Fibroblast of the aortic adventitia (primary cell): ENCODE measurements at places on chromosomes 16 and 17. TPM values are rescaled to one million over a fixed set of nuclear protein-coding genes. Genes with fewer than 3 reads are reported as not detected.

DNA sequence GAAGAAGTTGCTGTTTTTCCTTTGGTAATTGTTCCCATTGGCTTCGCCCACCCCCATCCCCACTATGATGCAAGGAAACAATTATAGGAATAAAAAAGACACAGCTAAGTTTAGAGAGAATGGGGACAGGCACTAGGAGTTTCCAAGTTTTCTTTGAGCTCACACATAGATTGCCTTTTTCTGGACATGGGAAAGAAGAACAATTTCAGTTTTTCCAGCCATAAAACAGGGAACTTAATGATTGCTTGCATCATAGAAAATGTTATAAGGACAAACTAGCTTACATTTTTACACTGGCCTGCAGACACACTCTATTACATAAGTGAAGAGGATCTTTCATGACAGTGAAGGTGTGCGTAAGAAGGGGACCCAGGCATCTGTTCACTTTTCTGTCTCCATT lies 142.3 kb upstream of the ZFHX3 start:
- no peak for DNase-seq

DNA sequence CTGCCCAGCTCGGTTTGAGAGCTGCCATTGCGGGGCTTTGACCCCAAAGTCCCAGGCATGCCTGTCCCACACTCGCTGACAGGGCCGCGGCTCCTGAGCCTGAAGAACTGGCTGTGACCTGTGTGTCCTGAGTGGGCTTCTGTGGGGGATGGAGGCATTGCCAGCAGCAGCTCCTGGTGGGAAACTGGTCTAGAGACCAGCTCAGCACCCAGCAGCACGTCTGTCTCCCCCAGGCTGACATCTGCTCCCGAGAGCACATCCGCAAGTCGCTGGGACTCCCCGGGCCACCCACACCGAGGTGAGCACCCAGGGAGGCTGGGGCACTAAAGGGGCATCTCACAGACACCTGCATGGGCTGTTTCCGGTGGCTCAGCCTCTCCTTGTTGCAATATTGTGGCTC lies 13.4 kb downstream of the ENDOV start:
- no peak for DNase-seq

- peak; percentile 49 for DNase-seq
Measured at GRCh38 chr17:19398301-19399181, 11.6 kb upstream of the MFAP4 start.

DNA sequence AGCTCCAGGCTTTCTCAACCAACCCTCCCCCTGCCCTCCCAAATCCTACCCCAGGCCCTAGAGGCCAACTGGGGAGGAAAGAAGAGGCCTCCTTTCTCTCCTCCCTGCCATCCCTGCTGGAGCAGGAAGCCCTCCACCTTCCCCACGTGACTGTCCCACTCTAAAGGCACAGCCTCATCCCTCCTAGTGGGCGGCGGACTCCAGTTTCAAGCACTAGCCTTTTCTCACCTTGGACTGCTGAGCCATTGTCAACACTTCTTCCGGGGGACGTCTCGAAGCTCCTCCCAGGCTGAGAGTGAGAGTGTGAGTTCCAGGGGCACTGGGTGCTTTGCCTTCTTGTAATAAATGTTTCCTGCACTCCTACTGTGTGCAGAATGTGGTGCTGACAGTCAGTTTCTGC lies 21.4 kb upstream of the IRX6 start:
- no peak for DNase-seq

DNA sequence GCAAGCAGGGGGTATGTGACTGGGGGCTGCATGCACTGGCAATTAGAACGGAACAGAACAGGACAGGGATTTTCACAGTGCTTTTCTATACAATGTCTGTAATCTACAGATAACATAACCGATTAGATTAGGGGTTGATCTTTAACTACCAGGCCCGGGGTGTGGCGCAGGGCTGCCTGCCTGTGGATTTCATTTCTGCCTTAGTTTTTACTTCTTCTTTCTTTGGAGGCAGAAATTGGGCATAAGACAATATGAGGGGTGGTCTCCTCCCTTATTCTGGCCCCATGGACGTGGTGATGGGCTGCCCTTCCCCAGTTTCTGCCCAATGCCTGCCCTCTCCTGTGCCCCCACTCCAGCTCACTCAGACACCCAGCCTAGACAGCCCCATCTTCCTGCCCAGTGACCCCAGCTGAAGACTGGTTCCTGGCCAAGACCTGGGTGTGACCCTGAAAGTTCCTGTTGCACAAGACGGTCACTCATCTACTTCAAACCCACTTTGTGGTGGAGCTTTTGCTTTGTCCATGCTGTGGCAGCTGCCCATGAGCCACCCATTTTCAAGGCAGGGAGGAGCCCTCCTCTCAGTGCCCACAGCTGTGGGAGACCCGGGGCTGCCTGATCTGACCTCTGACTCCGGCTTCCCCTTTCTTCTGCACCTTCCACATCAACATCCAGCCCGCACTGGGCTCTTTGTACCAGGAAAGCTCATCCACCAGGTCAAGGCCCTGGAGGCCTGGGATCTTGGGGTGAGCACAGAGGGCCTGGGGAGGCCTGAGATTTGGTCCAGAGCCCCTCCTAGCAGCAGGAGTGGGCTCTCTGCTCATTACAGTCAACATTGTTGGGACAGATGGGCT lies 18.6 kb downstream of the ALOX12B start:
- DNase-seq, result no peak

- DNase-seq, result no peak
Measured at GRCh38 chr16:49453021-49453420, 79.4 kb downstream of the C16orf78 start.

GRCh38 chr17:14092808-14093207 lies 23.5 kb downstream of the COX10 start:
- DNase-seq, result no peak

- peak; percentile 82 for DNase-seq
Measured at GRCh38 chr17:81579821-81580321, 27.7 kb upstream of the FAAP100 start.

GRCh38 chr17:40978575-40979151 lies 5.5 kb downstream of the KRT40 start:
- DNase-seq, result no peak

DNA sequence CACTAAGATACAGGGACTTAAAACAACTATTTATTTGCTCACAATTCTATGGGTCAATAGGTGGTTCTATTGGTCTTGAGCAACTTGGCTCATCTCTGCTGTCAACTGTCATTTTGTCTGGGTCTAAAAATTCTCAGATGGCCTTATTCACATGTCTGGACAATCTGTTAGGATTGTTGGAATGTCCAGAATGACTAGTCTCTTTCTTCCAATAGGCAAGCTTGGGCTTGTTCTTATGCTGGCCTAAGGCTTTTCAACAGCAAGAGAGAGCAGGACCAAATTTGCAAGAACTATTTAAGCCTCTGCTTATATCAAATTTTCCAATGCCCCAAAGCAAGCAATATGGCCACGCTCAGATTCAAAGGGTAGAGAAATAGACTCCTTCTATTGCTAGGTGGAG lies 240.9 kb downstream of the KIF2B start:
- no peak for DNase-seq

DNA sequence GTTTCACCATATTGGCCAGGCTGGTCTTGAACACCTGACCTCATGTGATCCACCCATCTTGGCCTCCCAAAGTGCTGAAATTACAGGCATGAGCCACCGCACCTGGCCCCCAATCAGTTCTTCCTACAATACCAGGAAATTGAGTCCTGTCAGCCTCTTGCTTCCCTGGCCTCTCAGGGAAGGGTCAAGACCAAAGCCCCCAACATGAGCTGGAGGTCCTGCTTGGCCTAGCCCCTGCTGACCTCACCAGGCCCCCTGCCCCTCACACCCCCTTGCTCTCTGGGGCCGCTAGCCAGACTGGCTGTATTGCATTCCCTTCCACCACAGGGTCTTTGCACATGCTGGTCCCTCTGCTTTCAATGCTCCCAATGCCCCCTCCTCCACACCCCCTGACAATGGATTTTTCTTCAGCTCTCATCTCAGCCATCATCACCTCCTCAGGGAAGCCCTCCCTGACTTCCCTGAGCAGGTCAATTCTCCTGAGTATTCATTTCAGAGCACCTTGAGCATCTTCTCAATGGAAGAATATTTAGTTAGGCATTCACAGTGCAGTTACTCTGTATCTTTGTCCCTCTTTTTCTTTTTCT lies 24.1 kb downstream of the IGFBP4 start:
- no peak for DNase-seq

- DNase-seq, result no peak
Measured at GRCh38 chr17:32331243-32332040, 10.5 kb downstream of the C17orf75 start.

- no peak for DNase-seq
Measured at GRCh38 chr17:39576187-39576586, 31.5 kb downstream of the NEUROD2 start.

DNA sequence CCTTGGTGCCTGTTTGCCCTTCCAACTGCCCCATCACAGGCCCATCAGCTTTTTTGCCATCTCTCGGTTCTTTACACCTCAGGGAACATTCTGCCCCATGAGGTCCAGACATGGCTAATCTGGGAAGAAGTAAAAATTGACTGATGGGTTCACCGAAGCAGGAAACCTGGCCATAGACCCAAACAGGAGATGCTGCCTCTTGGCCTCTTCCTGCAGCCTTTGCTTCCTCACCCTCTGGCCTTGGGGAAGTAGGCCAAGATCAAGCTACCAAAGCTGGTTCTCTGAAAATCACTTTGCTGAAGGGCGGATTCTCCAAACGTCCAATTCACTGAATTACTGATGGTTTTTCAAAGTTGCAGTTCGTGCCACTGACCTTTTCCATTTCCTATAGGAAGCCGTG lies 56.1 kb downstream of the ARSG start:
- DNase-seq, result no peak

- DNase-seq, result no peak
Measured at GRCh38 chr16:30027588-30028437, 3.3 kb downstream of the TLCD3B start.

- no peak for DNase-seq
Measured at GRCh38 chr17:35313875-35314409, 59.5 kb downstream of the SLFN11 start.

GRCh38 chr16:86317813-86318650 lies 192.3 kb upstream of the FOXF1 start:
- no peak for DNase-seq

The PRSS21 gene
- 0.27 and 0.49 TPM in 2 replicates for total RNA-seq

The P2RX1 gene
- not detected in 2 replicates for total RNA-seq

The C17orf113 gene
- total RNA-seq, result 0.09 and 0.49 TPM in 2 replicates

The WFIKKN1 gene
- 0.18 and 0.25 TPM in 2 replicates for total RNA-seq

The OR1A1 gene
- not detected in 2 replicates for total RNA-seq

The SLC39A11 gene
- 15.8 and 30.5 TPM in 2 replicates for total RNA-seq
